ENCODE measurements at places on chromosomes 5 and 9.

DNA sequence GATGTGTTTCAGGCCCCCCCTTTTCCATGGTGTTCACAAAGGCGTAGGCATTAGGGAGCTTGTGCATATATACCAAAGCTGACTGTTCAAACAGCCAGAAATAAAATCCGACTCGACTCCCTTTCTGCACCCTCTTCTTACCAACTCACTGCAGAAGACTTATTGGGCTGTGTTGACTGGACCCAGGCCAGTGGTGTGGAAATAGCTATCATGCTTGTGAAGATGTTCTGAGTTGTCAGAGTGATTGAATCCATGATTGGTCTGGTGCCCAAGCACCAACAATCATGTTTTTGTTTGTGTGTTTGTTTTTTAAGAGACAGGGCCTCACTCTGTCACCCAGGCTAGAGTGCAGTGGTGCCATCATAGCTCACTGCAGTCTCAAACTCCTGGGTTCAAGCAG is 21.6 kb downstream of the TJP2 start:
- DNase-seq = no peak

- no peak for DNase-seq
Measured at GRCh38 chr5:20554001-20554400, 566.0 kb upstream of the CDH18 start.

DNA sequence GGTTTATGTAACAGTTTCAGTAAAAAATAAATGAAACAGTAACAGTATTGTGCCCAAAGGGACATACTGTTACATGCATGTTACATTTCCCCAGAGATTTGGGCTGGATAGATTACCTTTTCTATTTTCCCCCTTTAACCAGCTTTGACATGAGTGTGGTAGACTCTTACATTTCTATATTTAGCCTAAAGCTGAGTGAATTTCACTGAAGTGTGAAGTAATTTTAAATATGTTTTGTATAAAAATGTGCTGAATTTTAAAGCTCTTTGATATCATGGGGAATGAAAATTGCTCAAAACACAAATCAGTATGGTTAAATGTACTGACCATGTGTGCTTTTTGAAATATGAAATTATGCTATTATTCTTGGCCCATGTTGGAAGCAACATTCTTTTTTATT is 122.3 kb upstream of the CDH10 start:
- DNase-seq = no peak

GRCh38 chr5:156134216-156134615 is 192.7 kb upstream of the SGCD start:
- no peak for DNase-seq

DNA sequence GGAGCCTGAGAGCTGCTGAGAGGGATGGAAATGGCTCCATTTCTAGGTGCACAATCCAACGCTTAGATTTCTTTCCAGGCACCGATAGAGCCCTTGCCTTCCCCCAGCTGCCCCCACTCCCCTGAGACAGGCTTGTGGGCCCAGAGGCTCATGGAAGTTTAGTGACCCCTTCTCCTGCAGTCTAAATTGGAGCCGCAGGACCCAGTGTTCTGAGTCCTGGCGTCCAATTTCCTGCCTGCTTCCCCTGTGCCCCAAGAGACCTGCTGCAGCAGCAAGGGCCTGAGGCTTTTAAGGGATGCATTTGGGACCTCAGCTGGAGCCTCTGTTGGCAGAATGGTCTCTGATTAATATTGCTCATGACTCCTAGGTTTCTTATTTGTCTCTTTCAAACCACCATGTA is 61.7 kb downstream of the RGS3 start:
- DNase-seq = no peak

DNA sequence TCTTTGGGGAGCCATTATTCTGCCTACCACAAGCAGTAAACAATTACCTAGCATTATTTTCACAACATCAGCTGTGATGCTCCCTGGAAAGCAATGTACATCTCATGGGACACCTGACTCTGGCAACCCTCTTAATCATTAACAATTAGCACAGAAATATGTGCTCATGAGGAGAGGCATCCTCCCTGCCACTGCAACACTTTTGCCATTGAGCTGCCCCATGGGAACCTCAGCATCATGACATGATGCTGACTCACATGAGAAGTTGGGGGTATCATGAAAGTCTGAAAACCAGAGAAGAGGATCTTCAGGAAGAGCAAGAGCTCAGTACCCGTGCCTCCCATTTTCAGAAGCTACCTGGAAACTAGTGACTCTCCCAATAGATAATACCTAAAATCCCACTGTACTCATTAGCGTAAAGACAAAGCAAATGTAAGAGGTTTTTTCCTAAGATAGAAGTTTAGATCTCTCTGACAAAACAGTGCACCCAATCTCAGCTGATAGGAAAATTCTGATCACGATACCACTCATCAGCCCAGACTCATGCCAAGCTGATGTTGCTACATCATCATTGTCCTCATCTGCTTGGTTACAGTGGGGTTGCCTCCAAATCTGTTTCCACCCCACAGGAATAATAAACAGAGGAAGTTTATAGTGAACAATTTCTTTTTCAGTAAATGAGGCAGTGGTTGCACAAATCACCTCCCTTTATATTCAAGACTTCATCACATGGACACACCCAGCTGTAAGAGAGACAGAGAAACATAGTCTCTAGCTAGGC is 244.5 kb downstream of the NR2F1-AS1 start:
- no peak for DNase-seq

- DNase-seq = no peak
Measured at GRCh38 chr9:81472701-81473100, 216.6 kb downstream of the TLE1 start.

GRCh38 chr5:136350343-136350742 is 15.0 kb downstream of the TRPC7 start:
- DNase-seq = no peak

GRCh38 chr5:95113489-95113888 is 171.4 kb downstream of the MCTP1 start:
- no peak for DNase-seq

- DNase-seq = no peak
Measured at GRCh38 chr5:79811081-79811480, 121.4 kb downstream of the CMYA5 start.

- no peak for DNase-seq
Measured at GRCh38 chr9:131284856-131285255, 4.7 kb upstream of the PLPP7 start.

GRCh38 chr9:129078691-129079503 is 2.0 kb upstream of the DOLPP1 start:
- DNase-seq = no peak

GRCh38 chr5:6342689-6343315 is 35.5 kb downstream of the MED10 start:
- peak; percentile 90 for DNase-seq

- no peak for DNase-seq
Measured at GRCh38 chr5:97102010-97102470, 40.4 kb downstream of the LIX1 start.

GRCh38 chr9:103992938-103993579 is 101.0 kb upstream of the SMC2 start:
- no peak for DNase-seq

DNA sequence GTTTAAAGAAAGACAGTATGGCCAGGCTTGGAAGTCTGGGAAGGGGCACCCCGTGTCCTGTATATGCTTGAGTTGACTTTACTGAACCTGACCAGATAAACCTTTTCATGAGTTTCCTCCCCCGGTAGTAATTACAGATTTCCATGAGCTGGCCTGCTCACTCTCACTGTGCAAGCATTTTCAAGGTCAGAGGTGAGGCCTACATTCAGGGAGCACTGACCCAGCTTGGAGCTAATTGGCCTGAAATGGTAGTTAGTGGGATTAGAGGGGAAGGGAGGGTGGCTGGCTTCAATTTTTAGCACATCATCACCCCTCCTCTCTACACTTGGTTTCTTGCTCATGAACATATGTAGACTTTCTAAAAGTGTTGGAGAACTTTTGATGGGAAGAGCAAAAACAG is 99.2 kb downstream of the PSAT1 start:
- no peak for DNase-seq

DNA sequence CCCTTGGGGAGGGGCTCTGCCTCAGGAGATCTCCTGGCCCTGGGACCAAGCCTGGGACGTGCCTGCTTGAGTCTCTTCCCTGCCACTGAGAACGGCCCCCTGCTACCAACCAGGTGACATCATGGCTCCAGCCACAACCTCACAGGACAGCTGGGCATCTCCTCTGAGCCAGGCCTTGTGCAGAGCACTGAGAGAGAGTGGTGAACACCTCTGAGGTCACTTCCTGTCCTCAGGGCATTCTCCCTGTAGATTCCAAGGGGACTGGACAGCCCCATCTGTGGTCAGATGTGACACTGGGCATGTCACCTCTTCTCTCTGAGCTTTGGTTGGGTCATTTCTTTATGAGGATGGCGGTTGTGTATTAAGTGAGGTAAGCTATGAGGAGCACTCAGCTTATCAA is 172.0 kb downstream of the MELK start:
- no peak for DNase-seq

DNA sequence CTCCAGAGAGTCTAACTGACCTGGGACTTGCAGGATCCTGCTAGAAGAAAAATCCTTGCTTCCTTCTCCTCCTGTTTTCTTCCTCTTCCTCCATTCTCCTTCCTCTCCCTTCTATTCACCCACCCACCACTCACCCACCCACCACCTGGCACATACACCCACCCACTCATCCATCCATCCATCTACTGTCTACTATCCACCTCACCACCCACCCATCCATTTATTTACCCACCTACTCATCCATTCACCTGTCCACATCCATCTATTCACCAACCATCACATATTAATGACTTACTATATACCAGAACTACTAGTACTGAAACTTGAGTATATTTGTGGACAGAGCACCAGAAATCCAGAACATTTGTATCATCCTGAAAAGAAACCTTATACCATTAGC is 49.4 kb downstream of the EHMT1 start:
- DNase-seq = no peak

- DNase-seq = no peak
Measured at GRCh38 chr9:2657427-2657826, 35.8 kb downstream of the VLDLR start.

DNA sequence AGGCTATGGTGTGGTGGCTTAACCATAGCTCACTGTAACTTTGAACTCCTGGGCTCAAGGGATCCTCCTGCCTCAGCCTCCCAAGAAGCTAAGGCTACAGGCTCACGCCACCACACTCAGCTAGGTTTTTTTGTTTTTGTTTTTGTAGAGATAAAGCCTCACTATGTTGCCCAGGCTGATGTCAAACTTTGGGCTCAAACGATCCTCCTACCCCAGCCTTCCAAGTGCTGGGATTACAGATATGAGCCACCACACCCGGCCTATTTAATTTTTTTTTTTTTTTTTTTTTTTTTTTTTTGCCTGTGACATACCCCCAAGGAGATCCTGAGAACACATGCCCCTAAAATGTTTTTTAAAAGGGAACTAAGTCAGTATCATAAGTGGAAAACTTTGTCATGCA is 10.4 kb downstream of the FUBP3 start:
- no peak for DNase-seq

GRCh38 chr5:103473725-103474124 is 88.9 kb downstream of the NUDT12 start:
- no peak for DNase-seq

DNA sequence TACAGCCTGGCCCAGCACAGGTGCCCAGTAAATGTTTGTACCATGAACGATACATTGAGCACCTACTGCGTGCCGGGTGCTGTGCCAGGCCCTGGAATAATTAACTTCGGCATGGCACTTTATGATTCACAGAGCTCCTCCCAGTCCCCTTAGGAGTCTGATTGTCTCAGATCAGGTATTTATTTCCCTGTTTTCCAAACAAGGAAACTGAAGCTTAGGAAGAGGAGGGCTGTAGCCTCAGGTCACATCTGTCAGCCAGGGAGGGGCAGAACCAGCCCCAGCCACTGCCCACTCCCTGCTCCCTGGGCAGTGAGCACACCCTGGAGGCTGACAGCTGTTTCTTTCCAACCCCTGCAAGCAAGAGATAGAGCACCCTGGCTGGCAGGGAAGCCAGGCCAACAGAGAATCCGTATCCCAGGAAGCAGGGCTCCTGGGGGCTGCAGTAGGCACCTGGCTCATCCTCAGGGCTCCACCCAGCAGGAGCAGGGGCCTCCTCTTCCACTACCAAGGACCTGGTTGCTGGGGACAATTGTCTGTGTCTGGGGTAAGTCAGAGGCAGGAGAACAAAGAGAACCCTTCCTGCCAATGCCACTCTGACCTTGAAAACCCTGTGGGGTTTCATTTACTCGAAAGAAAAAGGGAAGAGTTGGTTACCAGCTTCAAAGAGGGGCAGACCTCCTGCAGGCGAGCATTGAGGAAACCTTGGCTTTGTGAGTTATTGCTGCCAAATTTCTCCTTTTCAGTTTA is 69.0 kb downstream of the DAB2IP start:
- no peak for DNase-seq

DNA sequence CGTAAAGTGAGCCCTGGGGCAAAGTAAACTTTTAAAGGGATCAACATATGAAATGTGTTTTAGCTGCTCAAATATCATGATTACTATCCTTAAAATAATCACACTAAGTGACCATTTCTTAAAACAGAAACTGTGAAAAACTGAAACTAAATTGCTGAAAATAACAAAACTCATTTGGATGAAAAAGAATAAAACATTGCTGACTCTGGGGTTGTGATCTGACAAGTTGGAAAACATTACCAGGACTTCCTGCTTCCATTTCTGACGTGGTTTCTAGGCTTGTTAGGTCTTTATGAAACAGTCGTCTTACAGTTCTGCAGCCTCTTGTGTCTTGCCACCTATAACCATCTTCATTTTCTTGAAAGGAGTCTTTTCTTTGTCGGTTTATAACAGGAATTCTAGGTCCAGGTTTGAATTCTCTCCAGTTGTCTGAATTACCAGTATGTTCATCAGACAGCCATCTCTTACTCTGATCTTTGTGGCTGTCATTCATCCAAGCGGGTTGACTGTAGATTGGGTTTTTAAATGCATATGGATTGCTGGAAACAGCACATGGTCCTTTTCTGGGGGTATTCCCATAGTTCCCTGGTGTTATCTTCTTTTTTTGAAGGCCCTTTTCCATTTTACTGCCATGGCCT is 1.7 kb downstream of the TUT7 start:
- DNase-seq = no peak

- no peak for DNase-seq
Measured at GRCh38 chr9:73260506-73260905, 108.8 kb downstream of the ANXA1 start.

DNA sequence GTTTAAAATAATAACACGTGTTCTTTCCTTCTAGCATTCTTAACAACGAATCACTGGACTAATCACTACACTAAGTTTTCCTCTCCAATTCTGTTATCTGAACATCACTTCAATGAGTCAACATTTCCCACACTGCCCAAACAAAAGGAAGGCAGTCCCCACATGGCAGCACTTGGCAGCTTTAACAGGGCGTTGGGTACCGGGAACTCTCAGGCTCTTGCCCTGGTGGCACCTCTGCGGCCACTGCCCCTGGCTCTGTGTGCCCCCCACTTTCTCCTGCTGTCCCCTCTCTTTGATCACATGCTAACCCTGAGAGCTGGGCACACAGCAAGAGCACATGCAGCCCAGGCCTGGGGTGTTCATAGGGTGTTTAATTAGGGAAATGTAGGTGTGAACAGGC is 15.7 kb downstream of the SLC6A3 start:
- DNase-seq = no peak

DNA sequence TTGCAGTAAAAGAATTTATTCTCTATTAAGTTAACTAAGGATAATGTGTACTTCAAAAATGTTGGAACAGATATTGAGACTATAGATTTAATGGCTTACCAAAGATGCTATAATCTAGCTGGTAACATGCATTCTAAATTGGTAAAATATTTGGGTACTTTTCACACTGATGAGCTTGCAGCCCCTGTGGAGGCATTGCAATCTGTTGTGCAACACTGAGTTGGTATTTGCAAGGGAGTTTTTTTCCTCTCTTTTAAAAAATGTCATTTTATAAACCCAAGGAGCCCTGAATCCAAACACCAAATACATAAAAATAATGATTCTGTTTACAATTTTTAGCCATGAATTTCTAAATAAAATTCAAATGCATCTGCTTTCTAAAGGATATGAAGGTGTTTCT is 944.8 kb downstream of the DTWD2 start:
- no peak for DNase-seq

Measured in NCI-H187 (cell line).